Stimulated activated naive CD8-positive, alpha-beta T cell treated with anti-CD3 and anti-CD28 coated beads, Interleukin-15, Interleukin-2, amounts not matched to agents 100 U/mL and 50 U/mL, for 24 hours (primary cell): ENCODE measurements at places on chromosomes 12 and 14.

DNA sequence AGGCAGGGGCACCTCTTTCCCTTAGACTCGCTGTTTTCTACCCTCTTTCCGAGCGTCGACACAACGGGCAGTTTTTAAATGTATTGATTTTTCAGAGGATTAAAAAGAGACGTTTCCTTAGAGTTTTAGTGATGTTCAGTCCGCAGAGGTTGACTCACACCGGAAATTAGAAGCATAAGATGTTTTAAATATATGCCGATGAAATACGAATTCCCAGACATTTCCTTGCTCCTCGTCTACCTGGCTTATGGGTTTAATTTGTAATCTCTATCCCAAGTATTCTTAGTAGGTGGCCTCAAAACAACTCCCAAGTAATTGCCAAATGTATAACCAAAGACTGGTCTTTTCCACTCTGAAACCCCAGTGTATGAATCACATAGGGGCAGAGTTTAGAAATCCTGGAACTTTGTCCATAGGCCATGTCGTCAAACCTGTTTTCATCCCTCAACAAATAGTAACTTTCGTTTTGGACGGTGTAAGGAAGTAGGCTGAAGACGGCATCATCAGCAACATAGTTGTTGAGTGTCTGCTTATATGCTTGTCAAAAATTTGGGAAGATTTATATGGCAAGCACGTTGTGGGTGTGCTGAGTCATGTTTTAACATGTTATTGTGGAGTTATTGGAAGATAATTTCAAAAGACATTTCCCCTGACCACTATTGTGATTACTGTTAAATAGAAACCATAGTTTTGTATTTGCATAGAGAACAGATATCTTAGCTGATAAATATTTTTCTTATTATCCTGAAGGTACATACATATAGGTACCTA is 824 bp downstream of the TBK1 start:
- DNase-seq: no peak

DNA sequence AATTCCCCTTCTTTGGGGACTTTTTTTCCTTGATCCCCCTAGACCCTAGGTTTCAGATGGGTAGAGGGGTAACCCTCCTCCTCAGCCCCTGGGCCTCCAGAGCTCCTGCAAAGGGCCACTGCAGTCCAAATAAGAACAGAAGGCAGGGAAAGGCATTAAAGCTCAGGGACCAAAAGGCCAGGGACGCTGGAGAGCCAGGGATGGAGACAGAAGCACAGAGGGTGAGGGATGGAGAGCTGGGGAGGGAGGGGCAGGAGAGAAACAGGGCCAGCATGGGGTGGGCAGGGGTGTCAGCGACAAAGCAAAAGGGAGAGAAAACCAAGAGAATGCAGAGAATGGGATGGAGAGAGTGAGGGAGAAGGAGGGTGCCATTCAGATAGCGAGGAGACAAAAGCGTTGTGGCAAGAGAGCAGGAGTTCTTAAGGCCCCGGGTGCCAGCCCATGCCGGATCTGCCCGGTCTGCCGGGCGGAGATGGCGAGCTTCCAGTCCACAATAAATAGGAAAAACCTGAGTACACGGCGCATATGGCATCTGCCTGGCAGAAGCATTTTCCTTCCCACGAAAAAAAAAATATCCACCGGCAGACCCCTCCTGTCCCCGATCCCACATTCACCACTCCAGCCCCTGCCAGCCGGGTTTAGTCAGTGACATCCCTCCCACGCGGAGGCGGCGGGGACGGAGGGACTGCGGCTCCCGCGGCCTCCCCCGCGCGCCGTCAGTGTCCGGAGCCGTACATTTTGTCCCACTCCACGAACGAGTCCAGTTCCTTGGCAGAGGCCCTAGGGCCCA is 28.6 kb downstream of the FIGNL2 start:
- no peak for DNase-seq

DNA sequence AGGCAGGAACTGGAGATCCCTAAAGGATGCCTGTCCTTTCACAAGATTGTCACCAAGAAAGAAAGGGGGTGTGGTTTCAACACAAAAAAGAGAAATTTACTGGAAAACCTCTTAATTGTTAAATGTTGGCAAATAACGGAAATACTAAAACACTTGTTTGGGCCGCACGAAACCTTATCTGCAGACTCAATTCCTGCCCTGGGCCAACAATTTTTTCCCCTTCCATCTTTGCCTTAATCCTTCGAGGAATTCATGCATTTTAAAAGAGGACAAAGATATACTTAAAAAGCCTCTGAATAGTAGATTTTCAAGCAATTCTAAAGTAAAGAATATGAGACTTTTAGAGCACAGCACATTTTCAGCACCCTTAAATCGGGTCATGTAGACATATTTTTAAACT is 366.2 kb downstream of the DUSP6 start:
- DNase-seq: no peak

DNA sequence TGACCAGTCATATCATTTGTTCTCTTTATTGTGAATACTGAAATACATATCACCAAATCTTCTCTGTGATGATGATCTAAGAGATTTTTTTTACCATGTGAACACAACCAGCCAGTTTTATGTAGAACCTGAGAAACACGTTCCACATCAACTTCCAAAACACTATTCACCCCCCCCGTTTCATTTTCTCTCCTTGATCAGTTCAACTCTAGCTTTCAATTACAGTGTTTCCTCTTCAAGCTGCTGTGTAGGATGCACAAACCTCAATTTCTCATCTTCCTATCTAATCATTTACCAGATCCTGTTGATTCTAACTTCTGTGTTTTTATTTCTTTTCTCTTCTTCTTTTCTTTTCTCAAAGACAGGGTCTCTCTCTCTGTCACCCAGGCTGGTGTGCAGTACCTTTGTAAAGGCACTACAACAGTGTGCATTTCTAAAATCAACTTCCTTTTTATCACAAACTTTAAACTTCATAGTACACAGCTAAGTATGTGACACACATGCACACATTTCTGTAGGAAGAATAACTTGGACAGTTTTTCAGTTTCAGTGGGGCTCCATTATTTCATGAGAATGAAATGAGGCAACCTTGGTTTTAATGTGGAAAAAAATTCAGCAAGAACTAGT is 149.9 kb upstream of the FBXO33 start:
- DNase-seq: no peak

GRCh38 chr12:129570796-129571400 is 332.9 kb downstream of the TMEM132D start:
- DNase-seq: no peak

DNA sequence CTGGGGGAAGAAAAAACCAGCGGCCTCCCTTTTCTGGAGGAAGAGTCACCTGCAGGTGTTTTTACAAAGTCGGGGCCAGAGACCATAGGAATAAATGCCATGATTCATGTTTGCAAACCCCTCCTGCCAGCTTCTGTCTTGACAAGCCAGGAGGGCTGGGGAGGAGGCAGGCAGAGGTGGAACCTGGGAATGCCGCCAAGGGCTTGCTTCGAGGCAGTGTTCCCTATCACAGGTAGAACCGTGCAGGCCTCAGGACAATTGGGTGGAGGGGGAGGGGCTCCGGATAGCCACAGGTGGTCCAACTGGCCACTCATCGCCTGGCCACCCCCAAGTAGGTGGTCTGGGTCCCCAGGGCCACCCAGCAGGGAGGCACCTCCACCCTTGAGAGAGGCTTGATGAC is 14.2 kb upstream of the DLK1 start:
- DNase-seq: no peak

DNA sequence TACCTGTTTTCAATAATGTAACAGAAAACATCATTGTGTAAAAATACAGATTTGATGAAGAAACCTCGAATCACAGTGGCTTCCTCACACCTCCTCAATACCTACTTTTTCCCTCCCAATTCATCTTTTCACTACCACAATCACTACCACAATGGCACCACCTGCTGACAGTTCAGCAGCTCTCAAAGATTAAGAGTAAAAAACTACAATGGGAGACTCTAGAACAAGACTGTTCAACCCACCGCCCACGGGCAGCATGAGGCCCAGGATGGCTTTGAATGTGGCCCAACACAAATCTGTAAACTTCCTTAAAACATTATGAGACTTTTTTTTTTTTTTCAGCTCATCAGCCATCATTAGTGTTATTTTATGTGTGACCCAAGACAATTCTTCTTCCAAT is 15.2 kb downstream of the MED6 start:
- DNase-seq: peak; percentile 7

DNA sequence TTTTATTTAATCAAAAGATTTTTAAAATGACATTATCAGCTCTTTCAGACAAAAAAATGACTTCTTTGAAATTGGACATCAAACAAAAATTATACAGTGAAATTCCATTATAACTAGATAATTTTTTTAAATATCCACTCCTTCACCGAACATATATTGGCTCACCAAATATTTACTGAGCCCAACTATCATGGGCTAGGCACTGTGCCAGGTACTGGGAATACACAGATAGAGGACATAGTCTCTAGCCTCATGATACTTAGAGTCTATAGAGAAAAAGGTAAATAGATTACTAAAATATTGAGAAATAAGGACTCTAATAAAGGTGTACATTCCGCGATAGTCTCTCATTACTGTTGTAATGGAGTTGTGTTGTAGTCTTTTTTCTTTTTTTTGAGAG is 219.9 kb downstream of the SEC23A start:
- no peak for DNase-seq

DNA sequence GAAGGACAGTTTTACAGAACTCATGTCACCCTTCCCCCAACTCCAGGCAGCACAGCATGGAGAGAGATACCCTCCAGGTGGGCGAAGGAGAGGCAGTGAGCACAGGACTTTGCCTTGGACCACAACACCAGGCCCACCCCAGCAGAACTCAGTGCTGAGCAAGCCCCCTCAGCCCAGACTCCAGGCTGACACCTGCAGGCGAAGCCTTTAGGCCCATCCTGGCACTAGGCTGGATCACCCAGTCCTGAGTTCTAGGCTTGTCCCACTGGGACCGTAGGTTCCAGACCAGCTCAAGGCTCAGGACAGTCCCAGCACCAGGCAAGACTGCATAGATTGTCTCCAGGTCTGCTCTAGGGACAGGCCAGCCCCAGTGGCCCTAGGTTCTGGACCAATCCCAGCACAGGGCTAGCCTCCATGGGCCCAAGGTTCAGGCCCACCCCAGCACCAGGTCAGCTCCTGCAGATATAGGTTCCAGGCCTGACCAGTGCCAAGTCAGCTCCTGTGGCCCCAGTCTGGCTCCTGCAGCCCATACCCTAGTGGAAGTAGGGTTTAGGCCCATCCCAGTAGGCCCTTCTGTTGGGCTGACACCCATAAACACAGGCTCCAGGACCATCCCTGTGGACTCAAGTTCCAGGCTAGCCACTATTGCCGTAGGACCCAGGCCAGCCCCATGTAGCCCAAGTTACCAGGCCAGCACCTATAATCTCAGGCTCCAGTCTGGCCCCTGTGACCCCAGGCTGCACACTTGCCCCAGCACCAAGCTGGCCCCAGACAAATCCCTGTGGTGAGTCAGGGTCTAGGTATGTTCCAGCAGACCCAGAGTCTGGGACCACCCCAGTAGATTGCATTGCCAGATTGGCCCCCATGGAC is 9.4 kb downstream of the WASHC3 start:
- DNase-seq: no peak

DNA sequence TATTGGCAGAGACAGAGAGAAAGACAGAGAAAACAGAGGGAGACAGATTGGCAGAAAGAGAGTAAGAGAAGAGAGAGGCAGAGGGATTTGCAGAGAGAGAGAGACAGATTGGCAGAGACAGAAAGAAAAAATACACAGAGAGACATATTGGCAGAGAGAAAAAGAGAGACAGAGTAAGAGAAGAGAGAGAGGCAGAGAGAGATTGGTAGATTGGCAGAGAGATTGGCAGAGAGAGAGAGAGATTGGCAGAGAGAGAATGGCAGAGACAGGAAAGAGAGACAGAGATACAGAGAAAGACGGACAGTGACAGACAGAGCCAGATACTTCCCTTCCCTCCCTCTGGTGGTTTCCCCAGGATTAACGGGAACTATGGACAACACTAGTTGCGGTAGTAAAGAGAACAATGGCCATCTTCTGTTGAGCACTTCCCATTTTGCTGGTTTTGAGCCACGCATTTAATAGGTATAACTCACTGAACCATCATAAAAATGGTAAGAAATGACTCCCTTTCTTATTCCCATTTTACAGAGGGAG is 2.6 kb upstream of the NOS1 start:
- no peak for DNase-seq

GRCh38 chr14:54259821-54260220 is 137.0 kb upstream of the CDKN3 start:
- DNase-seq: no peak

DNA sequence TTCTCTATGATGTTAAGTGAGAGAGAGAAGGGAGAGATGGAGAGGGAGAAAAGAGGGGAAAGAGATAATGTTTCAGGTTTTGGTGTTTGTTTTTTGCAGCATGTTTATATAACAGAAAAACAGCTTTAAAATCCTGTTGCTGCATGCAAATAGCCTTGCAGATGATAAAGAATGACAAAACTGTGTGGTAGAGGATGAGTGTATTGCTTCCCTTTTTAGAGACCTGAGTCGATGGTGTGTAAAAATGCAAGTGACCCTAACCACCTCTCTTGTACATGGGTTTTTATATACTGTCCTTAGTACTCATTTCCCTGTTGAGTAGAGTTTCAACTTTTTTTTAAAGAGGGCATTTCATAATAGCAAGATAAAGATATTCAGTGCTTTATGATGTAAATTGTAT is 249.1 kb downstream of the AKAP6 start:
- DNase-seq: no peak

DNA sequence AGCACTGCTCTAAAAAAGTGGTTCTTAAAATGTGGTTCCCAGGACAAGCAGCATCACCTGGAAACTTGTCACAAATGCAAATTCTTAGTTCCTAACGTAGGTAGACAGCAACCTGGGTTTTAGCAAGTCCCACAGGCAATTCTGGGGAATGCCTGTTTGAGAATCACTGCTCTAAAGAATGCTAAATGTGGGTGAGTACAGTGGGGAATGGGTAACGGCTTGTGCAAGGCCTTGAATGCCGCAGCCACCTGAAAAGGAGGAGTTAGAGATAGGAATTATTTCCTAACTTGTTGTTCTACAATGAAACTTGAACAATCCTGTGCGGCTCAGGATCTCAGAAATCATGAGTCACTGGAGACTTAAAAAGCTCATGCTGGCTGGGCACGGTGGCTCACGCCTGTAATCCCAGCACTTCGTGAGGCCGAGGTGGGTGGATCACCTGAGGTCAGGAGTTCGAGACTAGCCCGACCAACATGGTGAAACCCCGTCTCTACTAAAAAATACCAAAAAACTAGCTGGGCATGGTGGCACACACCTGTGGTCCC is 34.9 kb downstream of the GNS start:
- no peak for DNase-seq

DNA sequence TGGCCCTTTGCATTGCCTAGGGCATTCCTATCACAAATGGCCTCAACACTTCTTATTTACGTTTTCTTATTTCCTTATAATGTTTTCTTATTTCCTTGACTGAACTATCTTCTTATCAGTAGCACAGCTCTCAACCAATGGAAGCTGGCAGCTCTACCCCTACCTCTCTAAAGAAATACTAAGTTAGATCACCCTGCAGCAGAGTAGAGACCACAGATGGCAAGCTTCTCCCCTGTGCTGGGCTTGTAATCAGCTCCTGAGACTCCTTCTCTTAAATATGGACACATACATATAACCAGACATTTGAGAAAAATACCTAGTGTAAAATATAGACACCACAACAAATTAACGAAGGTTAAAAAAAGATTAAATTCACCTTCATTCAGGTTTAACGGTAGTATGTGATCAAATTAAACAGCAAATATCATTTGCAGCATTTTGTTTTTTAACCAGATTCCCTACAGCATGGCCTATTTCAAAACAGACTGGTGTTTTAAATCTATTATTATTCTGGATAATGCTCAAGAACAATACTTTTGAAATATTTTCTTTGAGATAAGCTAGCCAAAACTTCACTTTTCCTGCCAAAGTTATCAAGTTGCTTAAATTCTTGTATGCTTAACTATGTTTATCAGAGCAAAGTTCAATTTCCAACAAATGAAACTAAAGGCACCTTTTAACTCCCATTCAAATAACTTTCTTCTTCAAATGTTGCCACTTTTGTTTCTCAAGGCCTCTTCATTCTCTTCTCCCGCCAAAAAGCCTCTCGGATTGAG is 54.3 kb downstream of the SLC41A2 start:
- DNase-seq: no peak
